Neural crest cell (in vitro differentiated cells): ENCODE measurements at places on chromosomes 2 and 18. TPM values are rescaled to one million over a fixed set of nuclear protein-coding genes. Genes with fewer than 3 reads are reported as not detected.

Gene OTOS
- total RNA-seq, result not detected in 2 replicates

Gene LYPD1
- 15.1 and 17.4 TPM in 2 replicates for total RNA-seq

Gene SULT1C4
- 7.7 and 8.0 TPM in 2 replicates for total RNA-seq

Gene ACKR3
- 24.5 and 26.2 TPM in 2 replicates for total RNA-seq

Gene DSC3
- total RNA-seq, result 0.09 and 0.16 TPM in 2 replicates

Gene MDH1B
- total RNA-seq, result 2.0 and 4.6 TPM in 2 replicates
